ENCODE measurements at places on chromosomes 4 and X.

DNA sequence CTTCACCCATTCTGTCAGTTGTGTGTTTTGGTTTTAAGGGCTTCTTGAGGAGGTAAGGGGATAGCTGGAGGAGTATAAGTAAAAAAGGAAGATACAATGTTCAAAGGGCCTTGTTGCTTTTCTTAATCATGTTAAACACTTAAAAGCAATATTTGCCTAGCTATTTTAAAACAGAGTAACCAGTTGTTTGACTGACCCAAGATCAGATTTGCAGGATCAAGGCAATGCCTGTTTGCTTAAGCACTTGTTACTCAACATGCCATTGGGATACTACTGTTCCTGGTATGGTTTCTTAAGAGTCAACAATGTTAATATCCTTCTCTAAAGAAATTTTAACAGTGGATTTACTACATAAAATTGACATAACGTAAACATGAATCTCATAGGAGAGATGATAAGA, 2.6 kb downstream of the DCLK2 start:
- DNase-seq, result no peak

GRCh38 chr4:137861682-137862081, 329.4 kb upstream of the PCDH18 start:
- DNase-seq, result no peak

DNA sequence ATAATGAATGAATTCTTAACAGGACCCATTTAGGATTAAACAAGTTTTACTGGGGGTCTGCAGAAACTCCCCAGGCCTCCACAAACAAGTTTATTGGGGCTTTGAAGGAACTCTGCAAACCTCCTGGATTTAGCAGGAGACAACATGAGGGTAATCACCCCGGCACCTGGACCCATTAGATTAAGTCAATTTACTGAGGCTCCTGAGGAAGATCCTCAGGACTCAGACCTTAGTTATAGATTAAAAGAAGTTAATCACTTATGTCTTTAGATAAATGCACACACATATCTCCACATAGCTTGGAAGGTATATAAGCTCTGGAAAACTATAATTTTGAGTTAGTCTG, 29.4 kb downstream of the XG start:
- DNase-seq, result no peak

GRCh38 chr4:128388352-128388630, 100.7 kb upstream of the PGRMC2 start:
- DNase-seq, result no peak

DNA sequence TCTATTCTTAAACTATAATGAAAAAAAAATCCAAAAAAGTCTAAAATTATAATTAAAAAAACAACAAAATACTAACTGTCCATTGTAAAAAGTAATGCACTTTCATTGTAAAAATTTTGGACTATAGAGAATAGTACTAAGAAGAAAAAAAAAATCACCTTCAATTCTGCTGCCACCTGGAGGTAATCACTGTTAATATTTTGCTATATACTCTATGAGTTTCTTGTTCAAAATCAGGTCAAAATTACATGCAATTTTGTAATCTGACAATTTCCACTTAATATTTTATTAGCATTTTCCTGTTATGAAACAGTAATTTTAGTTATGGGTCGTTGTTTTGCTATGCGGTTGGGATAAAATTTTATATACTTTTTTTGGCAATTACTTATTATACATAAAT, 62.0 kb downstream of the HTT start:
- DNase-seq, result no peak

DNA sequence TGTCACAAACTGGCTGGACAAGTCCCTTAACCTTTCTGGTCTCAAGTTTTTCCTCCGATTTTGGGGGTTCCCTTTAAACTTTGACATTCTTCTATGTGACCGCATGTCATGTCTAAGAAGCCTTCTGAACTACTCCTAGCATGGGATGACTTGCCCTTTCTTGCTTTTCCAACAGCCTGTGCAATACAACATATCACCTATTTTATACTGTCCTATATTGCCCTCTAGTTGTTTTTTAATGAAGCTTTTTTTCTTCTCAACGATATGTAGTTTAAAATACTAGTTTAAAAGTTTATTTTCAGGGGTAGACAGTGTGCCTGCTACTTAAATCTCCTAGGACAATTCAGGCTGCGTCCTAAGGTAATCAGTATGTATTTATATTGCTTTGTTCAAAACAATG, 1.0 kb upstream of the IGBP1 start:
- no peak for DNase-seq

GRCh38 chrX:20670611-20671010, 403.9 kb upstream of the RPS6KA3 start:
- no peak for DNase-seq

DNA sequence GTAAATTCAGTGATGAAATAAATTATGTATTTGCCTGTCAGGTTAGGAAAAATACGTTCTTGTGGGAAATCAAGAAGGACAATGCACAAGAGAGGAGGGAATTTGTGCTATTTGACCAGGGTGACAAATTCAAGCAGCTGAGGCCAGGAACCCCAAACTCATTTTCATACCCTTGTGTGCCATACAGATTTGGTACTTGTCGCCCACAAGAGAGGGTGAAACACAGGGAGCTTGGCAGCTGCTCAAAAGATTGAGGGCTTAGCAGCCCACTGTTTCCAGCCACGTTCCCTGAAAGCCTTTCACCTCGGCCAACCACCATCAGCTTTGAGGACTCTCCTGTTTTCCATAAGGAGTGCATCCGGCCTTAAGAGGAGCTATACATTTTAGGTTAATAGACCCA, 111.2 kb downstream of the COL25A1 start:
- DNase-seq, result no peak

- no peak for DNase-seq
Measured at GRCh38 chr4:74942251-74942917, 9.5 kb downstream of the PARM1 start.

DNA sequence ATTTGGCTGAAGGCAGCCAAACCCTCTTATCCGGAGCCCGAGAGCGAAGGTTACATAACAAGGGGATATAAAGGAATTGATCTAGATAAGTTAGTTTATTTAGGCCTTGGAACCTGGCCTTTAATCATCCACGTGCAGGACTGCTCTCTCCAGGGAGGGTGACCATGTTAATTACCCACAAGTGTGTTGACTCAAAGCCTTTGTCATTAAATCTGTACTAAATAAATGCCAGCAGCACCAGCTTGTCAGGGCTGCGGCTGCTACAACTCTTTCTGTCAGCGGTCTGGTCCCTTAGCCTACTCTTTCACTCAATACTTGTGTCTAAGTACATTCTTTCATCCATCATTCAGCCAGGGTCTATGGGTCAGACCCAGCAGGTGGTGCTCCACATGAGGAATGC, 206.1 kb downstream of the TBCK start:
- no peak for DNase-seq

DNA sequence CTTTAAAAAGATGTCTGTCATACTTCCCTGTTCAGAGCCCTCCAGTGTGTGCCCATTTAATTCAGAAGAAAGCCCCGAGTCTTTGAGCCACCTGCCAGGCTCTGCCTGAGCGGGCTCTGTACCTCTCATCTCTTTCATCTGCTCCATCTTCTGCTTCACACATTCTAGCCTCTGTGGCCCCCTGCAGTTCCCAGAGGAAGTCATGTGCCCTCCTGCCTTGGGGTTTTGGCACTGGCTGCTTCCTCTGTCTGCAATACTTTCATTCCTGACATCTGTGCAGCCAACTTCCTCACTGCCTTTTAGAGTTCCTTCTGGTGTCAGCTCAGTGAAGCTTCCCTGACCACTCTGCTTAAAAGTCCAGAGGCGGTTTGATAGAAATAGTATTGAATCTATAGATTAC, 6.2 kb upstream of the STK32B start:
- no peak for DNase-seq

DNA sequence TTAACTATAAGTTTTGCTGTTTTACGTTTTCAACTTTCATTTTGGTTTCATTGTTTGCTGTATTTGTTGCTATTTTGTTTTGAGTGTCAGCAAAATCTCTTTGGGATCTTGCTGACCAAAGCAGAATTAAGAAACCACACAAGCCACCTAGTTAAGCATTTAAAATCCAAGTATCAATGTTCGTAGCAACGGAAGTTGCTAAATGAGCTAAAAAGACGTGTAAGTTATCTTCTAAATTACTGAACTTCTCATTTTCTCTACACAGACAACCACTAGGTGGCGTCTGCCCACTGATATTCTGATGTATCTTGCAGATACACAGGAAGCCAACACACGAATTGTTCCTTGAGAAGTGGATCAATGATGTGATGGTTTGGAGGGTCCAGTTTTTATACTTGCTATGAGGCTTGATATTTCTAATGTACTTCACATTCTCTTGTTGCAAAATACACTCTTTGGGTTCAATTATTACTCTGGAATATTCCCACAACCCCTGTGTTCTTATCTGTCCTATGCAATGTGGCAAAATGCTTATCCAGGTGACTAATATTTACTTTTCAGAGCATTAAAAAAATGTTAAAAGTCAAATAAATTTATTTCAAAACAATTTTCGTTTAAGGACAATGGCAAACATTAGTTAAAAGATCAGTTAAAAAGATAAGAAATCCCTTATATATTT, 250.5 kb downstream of the TECRL start:
- DNase-seq, result peak; percentile 21

DNA sequence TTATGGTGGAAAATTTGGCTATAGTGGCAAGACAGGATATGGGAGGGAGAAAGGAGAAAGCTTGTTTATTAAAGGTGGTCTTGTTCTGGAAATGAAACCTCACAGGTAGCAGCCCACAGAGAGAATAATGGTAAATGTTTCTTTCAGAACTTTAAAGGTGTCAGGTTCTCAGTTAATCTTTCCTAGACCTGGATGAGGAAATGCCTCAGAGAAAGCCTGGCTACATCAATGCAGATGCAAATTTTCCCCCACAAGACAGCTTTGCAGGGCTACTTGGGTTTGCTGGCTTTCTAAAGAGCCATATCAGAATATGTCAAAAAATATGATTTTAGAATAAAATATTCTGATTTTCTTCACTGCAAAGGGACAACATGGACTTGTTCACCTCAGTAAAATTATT, 715.0 kb downstream of the FAM133A start:
- no peak for DNase-seq

DNA sequence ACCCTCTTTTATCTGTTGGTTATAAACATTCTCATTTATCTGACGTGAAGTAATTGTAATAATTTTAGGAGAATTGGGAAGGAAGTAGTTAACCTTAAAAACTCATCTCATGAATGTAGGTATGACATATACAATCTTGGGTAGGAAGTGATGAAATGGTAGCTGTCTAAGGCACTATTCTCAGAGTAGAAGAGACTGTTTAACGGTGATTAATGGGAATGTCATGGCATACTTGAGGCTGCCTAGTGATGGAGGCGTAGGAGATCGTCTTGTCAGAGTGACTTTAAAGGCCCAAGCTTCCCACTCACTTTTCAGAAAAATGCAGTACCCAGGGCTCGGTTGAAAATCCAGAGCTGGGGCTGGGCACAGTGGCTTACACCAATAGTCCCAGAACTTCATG, 19.4 kb upstream of the AGA start:
- no peak for DNase-seq

DNA sequence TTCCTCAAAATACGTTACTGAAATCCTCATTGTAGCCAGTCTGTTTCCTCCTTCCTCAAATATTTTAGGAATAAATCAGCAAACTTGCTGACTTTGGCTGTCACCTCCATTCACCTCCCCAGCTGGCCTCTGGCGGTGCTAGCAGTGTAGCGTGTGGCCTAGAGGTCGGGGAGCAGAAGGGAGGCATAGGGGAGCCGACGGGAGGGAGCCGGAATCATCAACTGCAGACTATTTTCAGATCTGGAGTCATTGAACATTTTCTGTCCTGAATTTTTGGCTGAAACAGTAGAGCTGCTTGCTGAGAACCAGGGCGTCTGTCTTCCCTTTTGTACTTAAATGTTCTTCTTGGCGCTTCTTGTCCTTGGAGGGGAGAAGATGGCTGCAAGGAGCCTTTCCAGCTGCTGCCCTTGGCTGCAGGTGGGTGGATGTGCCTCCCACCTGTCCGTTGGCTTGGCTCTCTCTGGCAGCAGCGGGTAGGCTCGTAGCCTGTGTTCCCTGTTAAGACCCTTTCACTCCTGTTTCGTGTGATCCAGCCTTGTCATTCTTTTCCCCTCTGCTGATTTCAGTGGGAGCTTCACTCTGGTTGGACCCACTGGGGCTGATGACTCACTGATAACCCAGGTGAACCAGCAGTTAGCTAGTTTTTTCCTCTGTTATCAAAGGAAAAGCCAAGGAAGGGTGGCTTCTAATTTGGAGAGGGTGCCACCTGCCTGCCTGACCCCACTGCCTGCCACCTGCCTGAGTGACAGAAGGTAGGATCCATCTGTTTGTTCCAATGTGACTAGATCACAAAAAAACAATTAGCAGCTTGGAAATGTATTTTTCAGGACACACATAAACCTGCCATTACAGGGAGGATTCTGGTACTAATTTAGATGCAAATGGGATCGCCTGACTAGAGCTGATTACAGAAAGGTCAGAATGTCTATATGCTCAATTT, 135.9 kb downstream of the GATB start:
- no peak for DNase-seq

Data from activated naive CD8-positive, alpha-beta T cell treated with anti-CD3 and anti-CD28 coated beads for 36 hours (primary cell).